ENCODE measurements at places on chromosomes 3 and 15. TPM values are rescaled to one million over a fixed set of nuclear protein-coding genes. Genes with fewer than 3 reads are reported as not detected.

The SNX4 gene
- total RNA-seq, result 81.1 TPM

- no peak for DNase-seq
- no peak overlapping the region for H3K27ac ChIP-seq
- no peaks in the 10 kb centered on the region for H3K4me1 ChIP-seq
- no peak overlapping the region for H3K4me3 ChIP-seq
- H3K27me3 ChIP-seq, result no peaks in the 10 kb centered on the region
These were observed 40.2 kb upstream of the ZBTB20 start for GRCh38 chr3:115187149-115187757.

- H3K27me3 ChIP-seq, result no peaks in the 10 kb centered on the region
- no peak overlapping the region for H3K4me3 ChIP-seq
- peak overlapping the region; percentile 66 for H3K27ac ChIP-seq
These were observed 21.6 kb upstream of the SLC6A20 start for GRCh38 chr3:45817831-45818522.

DNA sequence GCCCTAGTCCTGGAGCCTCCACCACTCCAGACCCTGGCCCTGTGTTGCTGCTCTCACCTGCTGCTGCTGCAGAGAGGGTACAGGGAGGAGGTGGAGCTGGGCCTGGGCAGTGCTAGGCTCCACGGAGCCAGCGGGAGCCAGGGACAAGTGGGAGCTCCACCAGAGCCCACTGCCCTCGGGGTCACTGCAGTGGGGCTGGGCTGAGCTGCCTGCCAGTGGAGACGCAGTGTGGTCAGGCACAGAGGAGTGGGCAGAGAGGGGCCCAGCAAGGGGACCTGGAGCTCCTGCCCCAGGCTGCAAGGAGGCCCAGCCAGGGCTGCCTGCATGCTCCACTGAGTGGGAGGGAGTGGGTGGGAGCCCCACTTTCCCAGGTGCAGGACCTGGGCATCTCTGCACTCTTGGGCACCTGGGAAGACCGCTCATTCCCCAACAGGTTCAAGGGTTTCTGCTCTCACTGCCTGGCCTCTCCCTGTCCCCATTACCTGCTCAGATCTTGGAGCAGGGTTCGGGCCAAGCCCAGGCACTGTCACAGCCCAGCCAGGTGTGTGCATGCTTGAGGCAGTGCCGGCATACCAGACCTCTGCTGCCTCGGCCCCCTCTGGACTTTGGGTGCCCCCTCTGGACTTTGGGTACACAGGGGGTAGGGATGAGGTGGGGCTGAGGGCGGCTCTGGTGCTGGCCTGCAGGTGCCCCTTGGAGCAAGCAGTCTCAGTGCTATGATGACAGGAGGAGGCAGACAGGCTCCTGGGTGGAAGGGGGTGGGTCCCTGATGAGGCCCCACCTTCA is 308.0 kb downstream of the DOCK3 start:
- H3K4me1 ChIP-seq, result no peaks in the 10 kb centered on the region
- H3K4me3 ChIP-seq, result no peak overlapping the region
- H3K27me3 ChIP-seq, result no peaks in the 10 kb centered on the region
- DNase-seq, result no peak

Data from stomach (tissue), 19 donors.